ENCODE measurements at places on chromosomes 3 and 15. TPM values are rescaled to one million over a fixed set of nuclear protein-coding genes. Genes with fewer than 3 reads are reported as not detected.

Gene ATP11B
- total RNA-seq: 76.1 TPM

DNA sequence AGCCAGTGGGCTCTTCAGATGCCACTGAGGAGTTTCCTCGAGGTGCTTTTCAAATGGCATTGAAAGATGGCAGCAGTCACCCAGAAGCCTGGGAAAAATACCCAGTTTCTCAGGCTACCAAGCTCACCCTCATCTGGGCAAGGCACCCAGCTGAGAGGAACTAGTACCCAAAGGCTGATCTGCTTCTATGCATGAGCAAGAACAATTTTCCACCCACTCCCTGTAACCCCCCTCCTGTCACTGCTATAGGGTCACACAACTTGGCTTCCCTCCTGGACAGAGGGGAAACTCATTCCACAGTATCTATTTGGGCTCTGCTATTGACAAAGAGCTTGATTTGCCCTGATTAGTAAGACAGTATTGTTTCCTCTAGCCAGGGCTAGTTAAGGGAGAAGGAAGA lies 31.9 kb downstream of the THRB start:
- no peak for DNase-seq

DNA sequence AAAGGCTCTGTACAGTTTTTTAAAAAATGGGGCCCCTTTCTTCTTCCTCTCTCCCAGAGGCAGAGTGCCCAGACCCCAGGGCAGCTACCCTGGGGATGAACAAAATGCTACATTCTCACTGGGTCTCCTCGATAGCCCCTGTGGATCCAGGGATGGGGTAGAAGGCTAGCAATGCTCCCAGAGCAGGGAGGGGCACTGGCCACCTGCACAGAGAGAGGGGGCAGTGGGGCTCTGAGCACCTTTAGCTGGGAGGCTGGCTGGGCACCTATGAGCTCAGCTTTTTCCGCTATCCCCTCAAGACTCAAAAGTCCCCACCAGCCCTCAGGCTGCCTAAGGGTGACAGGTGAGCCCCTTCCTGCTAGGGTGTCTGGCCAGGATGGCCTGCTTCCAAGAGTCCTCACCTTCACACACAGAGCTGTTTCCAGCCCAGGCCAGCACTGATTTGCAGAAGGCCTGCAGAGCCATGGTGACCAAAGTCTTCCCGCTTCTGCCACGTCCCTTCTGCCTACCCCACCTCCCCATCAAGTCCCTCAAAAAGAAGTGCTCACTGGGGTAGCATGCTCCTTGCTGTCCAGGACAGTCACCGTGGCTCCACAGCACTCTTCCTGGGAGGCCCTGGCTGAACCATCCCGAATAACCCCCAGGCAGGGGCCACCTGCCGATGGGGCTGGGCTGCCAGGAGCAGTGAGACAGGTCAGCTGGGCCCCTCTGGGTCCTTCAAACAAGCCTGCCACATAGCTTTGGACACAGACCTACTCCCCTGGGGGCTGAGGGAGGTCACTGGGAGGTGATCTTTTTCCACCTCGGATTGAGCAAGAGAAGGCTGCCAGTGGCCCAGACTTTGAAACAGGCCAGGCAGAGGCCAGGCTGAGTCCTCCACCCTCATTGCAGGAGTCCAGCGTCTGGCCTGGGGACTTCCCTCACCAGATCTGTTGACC lies 20.4 kb downstream of the BMF start:
- no peak for DNase-seq

DNA sequence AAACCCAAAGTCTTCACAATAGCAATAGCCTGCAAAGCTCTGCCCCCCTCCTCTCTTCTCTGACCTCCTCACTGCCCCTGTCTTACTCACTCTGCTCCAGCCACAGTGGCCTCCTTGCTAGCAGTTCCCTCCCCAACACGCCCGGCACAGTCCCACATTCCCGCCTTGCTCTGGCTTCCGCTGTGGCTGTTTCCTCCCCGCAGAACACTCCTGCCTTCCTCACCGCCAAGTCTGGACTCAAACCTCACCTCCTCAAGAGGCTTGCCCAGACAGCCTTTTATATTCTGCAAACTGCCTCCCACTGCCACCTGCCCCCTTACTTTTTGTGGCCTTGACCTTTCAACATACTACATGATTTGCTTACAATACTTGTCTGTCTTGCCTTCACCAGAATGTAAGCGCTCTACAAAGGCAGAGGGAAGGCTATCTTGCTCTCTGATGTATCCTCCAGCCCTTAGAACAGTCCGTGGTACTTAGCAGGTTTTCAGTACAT lies 406 bp upstream of the MPI start:
- DNase-seq: no peak

DNA sequence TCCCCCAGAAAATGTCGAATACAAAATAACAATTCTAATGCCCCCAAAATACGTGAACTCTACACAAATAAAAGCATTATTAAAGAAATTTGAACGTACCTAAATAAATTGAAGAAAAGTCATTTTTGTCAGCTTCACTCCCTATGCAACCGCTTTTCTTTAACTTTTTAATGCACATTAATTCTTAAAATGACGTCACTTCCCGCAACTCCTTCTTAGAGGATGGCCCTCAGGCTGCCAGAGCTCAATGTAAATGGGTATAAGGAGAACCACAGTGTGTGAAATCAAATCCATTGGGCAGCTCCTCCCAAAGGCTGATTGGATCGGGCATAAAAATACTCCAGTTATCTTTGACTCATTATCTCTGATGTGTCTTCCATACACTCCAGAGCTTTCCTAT lies 736.9 kb downstream of the GBE1 start:
- no peak for DNase-seq

Gene CCR1
- total RNA-seq: not detected

DNA sequence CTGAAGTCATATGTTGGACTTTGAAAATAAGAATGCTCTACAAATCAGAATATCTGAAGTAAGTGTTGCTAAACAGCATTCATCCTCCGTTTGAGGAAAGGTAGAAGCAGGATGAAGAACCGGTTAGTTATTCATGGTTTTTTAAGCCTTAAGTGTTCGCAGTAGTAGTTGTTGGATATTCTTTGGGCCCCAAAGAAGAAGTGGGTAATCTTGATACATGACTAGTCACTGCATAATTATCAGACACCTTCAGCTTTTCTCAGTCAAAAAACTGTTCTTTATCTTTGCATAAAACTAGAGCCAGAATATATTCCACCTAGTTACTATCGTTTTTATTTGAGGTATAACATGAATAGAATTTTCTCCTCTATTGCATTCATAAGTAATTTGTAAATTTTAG lies 13.8 kb downstream of the RAB5A start:
- no peak for DNase-seq

Gene B3GALNT1
- 36.0 TPM for total RNA-seq

- DNase-seq: peak; percentile 30
These were observed 105.7 kb downstream of the TPRA1 start for GRCh38 chr3:127484601-127485388.

DNA sequence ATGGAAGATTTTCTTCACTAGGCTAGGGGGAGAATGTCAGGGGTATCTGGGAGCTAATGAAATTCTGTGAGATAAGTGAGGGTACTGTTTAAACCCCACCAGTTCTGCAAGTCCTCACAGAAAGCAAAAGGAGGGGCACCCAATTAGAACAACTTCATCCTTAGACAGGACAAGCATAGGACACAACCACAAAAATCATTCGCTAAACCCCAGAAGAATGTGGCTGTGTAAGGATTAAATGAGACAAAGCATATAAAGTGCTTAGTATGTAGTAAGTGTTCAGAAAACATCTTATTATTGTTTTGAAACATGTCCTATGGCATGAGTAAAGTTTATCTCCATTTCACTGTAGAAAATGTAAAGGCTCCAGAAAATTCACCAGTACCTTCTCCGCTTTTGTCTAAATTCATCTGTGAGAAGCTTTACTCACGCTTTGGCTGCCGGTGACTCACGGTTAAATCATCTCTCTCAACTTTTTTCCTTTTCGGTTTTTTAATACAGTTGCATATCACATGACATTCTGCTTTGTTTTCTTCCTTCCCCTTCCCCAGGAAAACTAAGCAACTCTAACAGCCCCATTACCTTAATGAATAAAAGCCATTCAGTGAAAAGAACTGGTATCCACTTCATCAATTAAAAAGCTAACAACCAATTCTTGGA lies 1.7 kb downstream of the CLRN1 start:
- no peak for DNase-seq

Gene P2RY1
- 8.9 TPM for total RNA-seq

GRCh38 chr3:183099838-183100204 lies 525 bp upstream of the MCCC1 start:
- DNase-seq: no peak

DNA sequence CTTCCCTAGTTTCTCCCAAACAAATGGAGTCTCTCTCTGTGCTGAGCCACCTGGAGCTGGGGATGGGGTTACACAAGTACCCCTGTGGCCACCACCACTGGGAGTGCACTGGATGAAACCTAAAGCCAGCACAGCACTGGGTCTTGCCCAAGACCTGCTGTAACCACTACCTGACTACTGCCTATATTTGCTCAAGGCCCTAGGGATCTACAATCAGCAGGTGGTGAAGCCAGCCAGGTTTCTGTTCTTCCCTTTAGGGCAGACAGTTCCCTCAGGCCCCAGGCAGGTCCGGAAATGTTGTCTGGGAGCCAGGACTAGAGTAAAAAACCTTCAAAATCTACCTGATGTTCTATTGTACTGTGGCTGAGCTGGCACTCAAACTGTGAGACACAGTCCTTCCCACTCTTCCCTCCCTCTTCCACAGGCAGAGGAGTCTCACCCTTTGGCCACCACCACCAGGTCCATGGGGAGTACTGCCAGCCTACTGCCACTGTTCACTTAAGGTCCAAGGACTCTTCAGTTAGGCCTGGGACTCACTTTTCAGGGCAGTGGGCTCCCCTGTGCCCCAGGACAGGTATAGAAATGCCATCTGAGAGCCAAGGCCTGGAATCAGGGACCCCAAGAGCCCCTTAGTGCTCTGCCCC lies 23.8 kb downstream of the C3orf20 start:
- DNase-seq: no peak

DNA sequence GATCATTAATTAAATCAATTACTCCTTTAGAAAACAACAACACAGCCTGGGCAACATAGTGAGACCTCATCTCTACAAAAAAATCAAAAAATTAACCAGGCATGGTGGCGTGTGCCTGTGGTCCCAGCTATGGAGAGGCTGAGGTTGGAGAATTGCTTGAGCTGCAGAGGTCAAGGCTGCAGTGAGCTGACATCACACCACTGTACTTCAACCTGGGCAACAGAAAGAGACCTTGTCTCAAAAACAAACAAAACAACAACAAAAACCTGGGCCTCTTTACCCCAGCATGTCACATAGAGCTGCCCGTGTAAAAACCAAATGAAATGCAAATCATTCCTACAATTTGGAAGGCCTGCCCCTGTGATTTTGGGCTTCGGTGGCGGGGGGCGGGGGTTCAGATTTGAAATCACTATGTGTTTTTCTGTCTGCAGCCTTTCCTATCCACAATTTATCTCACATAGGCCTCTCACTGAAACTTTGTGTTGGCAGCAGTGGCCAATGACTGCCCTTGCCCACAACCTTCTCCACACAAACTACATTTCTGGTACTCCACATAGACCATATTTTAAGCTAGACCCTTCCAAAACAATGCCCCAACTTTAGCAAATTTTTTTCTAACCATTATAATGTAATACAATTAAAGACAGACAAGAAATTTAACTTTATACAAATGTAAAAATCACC lies 6.5 kb downstream of the ADAM10 start:
- no peak for DNase-seq

Gene NEIL1
- 64.5 TPM for total RNA-seq

- DNase-seq: peak; percentile 69
These were observed 7.5 kb upstream of the PGPEP1L start for GRCh38 chr15:99014803-99015697.

Gene TIGIT
- total RNA-seq: not detected

DNA sequence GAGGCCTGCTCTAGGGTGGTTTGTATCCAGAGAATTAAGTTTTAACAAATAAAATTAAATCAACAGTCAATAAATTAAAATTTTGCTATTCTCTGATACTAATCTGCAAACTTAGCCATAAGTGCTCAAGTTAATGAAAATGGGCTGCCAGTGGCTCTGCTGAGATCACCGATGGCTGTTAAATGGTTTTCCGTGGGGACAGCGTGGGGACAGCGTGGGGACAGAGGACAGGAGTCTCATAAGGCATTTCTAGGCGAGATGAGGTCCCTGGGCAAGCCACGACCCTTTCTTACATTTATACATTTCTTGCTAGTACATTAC lies 53.0 kb downstream of the SETMAR start:
- no peak for DNase-seq

Gene PP2D1
- not detected for total RNA-seq

DNA sequence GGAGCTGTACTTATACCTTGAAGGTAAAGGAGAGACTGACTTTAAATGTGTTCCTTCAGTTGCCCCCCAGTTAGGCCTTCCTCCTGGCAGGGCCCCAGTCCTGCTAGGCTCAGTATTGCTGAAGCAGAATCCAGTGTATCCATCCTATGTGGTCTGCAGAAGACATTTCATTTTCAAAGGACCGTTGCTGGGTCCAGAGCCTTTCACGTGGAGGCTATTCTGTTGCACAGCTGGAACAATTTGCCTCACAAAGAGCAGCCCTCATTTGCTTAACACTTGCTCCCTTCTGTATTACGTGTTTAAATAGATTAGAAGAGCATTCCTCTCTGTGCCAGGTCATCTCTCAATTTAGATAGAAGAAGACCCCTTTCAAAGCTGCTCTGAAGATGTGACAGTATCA lies 78.9 kb upstream of the CFAP20DC start:
- no peak for DNase-seq

GRCh38 chr3:159987291-159987711 lies 1.3 kb upstream of the IL12A start:
- DNase-seq: no peak

DNA sequence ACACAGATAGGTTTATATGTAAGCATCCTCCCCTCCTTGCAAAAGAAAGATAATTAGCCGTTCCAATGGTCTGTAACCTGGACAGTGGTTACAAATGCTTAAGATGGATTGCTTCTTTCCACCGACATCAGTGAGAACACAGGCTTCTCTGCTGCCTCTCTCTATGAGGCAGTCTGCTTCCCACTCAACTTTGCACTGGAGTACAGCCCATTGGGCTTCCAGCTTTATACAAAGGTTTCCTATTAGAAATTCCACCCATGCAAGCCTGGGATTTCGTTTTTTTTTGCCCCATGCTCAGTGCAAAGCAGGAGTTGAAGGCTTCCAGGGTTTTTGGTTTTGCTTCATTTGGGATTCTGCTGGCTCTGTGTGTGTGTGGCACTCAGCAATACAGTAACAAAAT lies 47.3 kb upstream of the C3orf22 start:
- DNase-seq: no peak

Gene CLK3
- 80.1 TPM for total RNA-seq

GRCh38 chr15:63124506-63124905 lies 2.8 kb downstream of the LACTB start:
- DNase-seq: no peak

DNA sequence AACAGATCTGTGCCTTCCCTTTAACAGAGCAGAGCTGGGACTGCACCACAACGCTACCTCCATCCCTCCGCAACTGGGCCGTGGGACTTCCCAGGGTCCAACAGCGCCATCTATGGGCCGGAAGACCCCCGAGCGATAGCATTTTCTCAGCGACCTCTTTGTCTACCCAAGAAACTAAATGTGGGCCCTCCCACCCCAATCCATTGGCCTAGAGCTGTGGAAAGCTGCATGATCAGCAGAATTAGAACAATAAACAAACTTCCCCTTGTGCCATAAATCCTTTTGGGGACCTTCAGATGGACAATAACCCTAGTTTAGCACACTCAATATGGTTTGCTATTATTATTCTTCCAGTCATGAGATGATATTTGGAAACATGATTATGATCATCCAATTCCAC lies 74.8 kb upstream of the NTRK3 start:
- no peak for DNase-seq

- DNase-seq: no peak
These were observed 26.9 kb downstream of the STOML1 start for GRCh38 chr15:73965094-73965757.

Measured in mesothelial cell of epicardium (in vitro differentiated cells).